ENCODE measurements at places on chromosomes 11 and 22.

- no peak for DNase-seq
These were observed 9.2 kb downstream of the OR8B4 start for GRCh38 chr11:124415356-124415923.

- DNase-seq, result no peak
These were observed 18.6 kb downstream of the CREB3L1 start for GRCh38 chr11:46296059-46296527.

GRCh38 chr11:6604081-6604626, 580 bp downstream of the ILK start:
- DNase-seq, result no peak

DNA sequence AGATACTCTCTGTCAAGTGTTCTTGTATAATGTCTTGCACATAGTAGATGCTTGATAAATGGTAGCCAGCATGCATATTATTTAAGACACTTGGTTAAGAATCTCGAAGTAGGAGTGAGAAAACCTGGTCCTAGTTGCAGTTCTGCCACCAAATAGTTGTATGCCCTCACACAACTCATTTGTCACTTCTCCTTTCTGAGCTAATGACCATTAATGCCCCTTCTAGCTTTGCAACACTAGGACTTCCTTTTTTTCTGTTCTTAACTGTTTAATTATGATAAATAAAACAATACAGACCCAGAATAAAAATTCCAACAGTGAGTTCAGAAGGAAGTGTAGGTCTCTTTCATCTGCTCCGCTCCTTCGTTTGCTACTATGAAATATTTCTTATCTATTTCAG, 453.6 kb downstream of the TMEM135 start:
- no peak for DNase-seq

Measured in activated CD8-positive, alpha-beta memory T cell treated with anti-CD3 and anti-CD28 coated beads for 48 hours (primary cell).